T-helper 2 cell (primary cell): ENCODE measurements at places on chromosomes 5 and 9.

GRCh38 chr5:149371296-149371962, 7.7 kb downstream of the IL17B start:
- DNase-seq = peak; percentile 66

DNA sequence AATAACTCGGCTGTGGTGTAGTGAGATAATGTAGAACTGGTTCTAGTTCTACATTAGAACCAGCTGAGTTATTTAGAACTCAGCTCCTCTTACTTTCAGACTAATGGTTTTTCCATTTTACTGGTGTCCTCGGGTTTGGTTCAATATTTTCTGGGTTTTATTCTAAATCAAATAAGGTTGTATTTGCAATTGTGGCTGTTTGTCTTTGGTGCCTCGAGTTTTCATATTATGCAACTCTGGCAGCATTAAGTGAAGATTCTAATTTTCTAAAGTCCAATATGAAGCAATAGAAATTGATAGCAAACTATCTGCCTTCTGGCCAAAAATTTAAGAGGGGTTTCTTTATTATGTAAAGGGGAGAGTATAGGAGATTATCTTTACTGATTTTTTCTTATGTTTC, 19.0 kb downstream of the C6 start:
- DNase-seq = no peak

GRCh38 chr5:177116631-177117373, 16.8 kb upstream of the NSD1 start:
- DNase-seq = peak; percentile 77

DNA sequence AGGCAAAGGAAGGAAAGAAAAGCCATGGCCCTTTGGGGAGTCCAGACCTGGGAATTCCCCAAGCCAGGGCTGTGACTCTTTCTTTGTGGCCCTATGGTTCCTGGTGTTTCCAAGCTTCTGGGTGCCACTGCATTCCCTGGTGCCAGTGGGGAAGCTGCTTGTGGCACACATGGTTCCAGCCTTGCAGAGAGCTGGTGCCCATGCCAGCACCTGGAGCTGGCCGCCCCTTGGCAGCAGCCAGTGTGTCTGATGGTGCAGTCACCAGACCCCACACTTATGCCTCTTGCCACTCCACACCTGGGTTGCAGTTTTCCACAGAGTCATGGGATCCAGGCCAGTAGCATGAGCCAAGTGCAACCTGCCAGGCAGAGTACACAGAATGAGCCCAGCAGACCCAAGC, 1495.3 kb upstream of the NUDT12 start:
- DNase-seq = no peak

DNA sequence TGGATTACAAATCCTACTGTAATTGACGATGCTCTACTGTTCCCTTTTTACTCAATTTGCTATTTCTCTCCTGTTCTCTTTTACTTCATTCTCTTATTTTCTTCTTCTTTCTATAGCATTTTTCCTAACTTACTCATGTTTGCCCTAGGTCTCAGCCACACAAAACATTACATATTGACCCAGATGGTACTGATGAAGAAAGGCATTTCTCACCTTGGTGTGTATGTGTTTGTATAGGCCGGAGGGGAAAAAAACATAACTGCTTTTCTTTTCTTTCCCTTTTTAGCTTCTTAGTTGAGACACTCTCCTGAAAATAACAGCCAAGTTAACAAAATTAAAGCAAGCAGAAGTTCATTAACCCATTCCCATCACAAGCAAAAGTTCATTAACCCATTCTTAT, 1019.8 kb upstream of the CDH18 start:
- no peak for DNase-seq

GRCh38 chr9:87451149-87451548, 46.5 kb upstream of the DAPK1 start:
- no peak for DNase-seq

- DNase-seq = no peak
These were observed 477.1 kb downstream of the PDE4D start for GRCh38 chr5:59416451-59416850.

DNA sequence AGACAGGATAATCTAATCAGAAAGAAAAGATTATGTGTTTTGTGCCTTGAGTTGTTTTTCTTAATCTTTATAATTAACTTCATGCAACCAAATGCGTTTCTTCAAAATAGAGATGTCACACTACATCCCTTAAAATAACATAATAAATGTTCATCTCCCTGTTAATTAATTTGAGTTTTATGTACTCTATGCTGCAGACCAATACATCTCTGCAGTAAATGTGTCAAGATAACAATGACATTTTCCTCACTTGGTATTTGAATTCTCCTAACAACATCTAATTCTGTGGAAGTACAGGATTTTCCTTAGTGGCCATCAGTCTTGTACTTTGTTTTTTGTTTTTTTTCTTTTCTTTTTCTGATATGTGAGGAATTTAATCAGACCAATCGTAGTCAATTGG, 279.2 kb upstream of the TYRP1 start:
- no peak for DNase-seq

- DNase-seq = no peak
These were observed 3.0 kb upstream of the BARHL1 start for GRCh38 chr9:132579427-132579798.

DNA sequence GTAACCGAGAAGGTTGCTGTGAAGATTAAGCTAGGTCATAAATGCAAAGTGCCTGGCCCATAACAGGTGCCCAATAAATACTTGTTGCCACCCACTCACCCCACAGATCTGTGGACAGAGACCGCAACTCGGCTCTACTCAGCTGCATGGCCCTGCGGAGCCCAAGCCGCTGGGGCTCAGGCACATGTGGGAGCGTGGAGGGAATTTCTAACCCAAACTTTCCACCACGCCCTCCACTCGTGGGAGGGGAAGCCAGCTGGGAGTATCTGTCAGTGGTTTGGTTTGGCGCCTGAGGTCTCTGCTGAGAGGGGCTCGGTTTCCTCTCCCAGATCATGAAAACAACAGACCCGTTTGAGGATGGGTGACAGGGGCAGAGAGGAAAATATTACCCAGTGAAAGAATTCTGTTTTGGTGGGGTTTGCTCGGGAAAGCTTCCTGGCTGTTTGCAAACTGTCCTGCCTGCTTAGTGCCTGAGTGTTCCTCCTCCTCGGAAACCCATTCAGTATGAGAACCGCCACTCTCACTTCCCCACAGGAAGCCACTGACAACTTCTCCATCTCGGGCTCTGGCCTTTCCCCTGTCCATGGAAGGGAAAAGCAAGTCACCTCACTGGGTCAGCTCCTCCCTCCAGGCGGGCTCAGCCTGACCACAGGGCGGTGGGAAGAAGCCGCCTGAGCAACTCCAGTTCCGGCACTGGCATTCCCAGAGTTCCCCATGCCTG, 60.1 kb downstream of the RGS3 start:
- DNase-seq = peak; percentile 53

GRCh38 chr5:126455264-126455663, 32.1 kb downstream of the GRAMD2B start:
- DNase-seq = no peak

DNA sequence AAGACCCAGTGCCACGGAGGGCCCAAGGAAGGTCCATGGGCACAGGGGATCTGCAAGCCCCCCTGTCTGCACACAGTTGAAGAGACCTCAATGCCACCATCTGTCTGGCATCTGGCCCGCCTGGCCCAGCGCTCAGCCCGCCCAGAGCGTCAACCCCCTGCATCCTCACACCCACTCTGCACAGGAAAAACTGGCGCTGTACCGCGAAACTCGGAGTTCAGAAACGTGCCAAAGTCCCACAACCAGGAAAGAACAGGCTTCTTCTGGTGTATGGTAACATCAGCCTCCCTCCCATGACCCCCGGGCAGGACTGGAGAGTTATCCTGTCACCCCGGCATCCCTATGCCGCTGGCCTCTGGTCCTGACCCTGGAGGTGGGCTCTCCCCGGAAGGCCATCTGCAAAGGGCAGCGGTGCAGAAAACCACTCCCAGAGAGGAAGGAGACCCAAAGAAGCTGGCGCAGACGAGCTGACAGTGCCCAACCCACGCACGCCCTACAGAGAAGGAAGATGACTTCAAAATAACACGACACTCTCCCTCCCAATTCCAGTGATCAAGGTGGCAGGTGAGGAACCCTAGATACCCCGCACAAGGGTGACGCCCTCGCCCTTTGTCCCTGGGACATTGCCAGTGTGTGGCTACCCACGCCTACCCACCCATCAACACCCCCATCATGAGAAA, 18.9 kb downstream of the VAV2 start:
- DNase-seq = no peak

- no peak for DNase-seq
These were observed 775.8 kb downstream of the EFNA5 start for GRCh38 chr5:106894964-106895363.

DNA sequence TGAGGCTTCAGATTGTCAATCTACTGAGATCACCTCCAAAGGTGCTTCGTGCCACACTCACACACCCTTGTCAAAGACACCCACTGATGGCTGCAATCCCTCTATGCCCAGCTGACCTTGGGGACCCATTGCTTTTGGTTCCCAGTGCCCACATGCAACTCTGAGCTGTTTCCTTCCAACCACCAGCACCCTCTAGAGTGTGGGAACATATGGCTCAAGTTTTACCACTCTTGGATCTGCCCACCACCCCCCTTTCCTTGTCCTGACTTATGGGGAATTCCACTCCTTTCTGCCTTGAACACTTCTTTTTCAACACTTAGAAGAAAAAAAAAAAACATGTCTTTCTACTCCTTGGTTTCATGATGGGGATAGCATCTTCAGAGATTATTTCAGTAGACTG, 360.2 kb downstream of the ENC1 start:
- DNase-seq = no peak

GRCh38 chr5:73921741-73922140, 295.7 kb downstream of the ARHGEF28 start:
- no peak for DNase-seq

GRCh38 chr9:127216210-127216887, 48.2 kb upstream of the GARNL3 start:
- no peak for DNase-seq

DNA sequence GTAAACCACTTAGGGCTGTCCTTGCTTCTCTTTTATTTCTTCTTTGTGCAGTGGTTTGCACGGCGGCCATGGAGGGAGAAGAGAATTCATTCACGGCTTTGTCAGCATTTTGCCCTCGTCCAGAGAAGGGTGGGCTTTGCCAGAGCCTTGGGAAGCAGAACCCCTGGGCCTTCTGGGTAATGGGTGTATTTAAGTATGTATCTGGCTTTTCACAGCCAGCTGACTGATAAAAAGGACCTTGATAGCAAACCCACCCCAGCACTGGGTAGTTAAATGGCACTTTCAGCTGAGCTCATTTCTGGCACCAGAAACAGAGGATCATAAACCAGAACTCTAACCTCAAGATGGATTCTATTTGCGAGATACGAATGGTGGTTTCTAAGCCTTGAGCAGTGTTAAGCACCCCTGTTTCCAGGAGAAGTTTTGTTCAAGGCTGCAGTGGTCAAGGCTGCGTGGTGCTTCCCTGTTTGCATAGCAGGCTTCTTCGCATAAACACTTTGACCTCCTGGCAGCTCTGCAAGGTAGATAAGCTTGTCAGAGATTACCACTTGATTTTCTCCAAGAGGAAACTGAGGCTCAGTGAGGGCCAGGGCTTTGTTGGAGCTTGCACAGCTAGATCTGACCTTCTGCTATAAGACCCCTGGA, 441.6 kb upstream of the KLF4 start:
- no peak for DNase-seq

GRCh38 chr5:139182528-139183296, 15.5 kb downstream of the SIL1 start:
- no peak for DNase-seq

- DNase-seq = no peak
These were observed 455.3 kb upstream of the PTGER4 start for GRCh38 chr5:40224421-40224820.

GRCh38 chr9:123687246-123687751, 242.6 kb downstream of the DENND1A start:
- no peak for DNase-seq

DNA sequence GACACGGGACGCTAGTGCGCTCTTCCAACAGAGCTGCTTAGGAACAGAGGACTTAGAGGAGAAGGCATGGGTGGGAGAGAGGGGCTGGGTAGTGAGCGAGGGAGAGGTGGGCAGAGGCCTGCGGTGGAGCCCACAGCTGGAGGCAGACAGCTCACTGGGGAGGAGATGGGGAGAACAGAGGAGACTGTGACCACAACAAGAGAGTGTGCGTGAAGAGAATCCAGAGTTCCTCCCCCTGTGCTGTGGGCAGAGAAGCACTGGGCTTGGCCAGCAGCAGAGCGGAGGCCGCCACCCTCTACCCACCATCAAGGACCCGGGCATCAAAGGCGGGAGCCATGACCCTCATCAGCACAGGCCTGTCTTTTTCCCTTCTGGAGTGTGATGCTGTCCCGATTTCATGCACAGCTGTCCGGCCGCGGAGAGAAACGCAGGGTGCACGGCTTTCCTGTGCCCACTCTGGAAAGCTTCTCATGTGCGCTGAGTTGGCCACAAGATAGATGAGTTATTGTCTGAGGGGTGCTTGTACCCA, 228.3 kb upstream of the IRX4 start:
- no peak for DNase-seq

- no peak for DNase-seq
These were observed 90.6 kb downstream of the PHF2 start for GRCh38 chr9:93667006-93667405.

- DNase-seq = no peak
These were observed 105.0 kb upstream of the WWC1 start for GRCh38 chr5:168186289-168187074.

- DNase-seq = no peak
These were observed 1536.2 kb upstream of the CDH9 start for GRCh38 chr5:28574606-28575005.

DNA sequence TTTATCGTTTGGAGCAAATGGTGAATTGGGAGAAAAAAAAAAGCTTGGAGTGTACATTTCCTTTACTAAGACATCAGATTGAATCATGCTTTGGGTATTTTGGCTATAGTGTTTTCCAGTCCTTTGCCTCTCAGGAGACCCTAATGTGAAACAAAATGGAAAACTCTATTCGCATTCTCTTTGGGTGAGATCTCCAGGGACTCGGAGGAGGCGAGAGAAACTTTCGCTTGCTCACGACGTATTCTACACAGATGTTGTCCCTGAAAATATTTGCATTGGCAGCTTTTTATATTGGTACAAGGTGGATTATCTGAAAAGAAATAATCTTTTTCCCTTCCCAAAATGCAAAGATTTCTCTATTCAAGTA, 1240.1 kb upstream of the WWC1 start:
- DNase-seq = no peak
